ENCODE measurements at places on chromosomes 4 and X.
A peak's percentile ranks its signal among the peaks of the same experiment; 100 is the strongest.

DNA sequence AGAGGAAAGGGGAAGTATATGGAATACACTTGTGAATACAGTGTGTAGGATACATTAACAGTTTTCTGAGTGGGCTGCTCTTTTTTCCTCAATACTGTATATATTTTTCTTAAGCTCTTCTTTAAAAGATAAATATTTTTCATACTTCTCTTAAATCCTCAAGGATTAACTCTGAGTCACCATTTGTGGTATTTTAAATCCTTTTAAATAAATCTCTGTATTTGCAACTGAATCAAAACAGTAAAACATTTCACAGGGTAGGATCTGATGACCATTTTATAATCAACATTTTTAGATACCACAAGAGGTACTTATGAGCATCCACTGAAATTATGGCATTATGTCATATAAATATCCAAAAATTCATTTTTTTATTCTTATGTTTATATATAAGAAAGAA, 87.6 kb downstream of the GAB1 start:
- DNase-seq, result no peak

- DNase-seq, result no peak
These were observed 2.5 kb upstream of the PRKX start for GRCh38 chrX:3715921-3716320.

- DNase-seq, result no peak
These were observed 171.4 kb upstream of the GALNT7 start for GRCh38 chr4:172997217-172997609.

DNA sequence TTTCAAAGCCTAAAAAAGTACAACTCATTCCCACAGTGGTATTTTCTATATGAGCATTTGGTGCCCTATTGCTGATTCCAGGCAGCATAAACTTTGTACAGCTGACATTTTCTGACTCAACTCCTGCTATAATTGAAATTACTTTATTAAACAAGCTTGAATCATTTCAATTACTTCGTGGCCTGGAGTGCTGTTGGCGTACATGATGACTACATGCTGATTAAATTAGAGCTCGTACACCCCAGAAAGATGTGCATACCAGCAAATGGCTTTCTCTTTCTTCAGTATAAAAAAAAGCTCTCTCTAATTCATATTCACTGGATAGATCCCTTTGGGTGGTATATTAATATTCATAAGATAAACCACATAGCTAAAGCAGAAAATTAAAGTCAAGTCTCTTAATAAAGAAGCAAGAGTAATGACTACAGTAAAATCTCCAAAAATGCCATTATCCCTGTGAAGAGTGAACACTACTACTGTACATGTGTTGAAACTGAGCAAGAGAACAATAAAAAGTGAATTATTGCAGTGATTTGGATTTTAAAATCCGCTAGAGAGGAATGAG, 245.0 kb upstream of the IGFBP7 start:
- no peak for DNase-seq

- DNase-seq, result no peak
These were observed 1.2 kb downstream of the CXCL3 start for GRCh38 chr4:74037076-74037955.

GRCh38 chr4:55808186-55808585, 11.4 kb upstream of the EXOC1L start:
- no peak for DNase-seq

GRCh38 chr4:152572417-152573086, 36.7 kb upstream of the FBXW7 start:
- no peak for DNase-seq

- DNase-seq, result no peak
These were observed 46.2 kb upstream of the TRPC3 start for GRCh38 chr4:121998024-121998423.

- no peak for DNase-seq
These were observed 4.8 kb upstream of the FBXL5 start for GRCh38 chr4:15659768-15660570.

DNA sequence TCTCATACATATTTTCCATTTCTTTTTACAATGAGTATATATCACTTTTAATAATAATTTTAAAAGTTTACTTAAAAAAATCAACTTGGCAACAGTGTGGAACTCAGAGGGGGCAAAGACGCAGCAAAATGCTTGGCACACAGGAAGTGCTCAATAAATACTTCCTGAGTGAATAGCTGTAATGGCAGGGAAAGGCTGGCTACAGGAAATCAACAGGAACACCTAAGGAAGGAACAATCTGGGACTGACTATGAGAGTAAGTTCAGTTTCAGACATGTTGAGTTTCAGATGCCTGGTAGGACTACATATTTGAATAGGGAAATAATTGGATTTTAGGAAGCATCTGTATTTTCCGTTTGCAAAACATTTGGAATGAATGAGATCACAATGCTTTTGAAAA, 137.6 kb downstream of the SCLT1 start:
- peak; percentile 33 for DNase-seq

GRCh38 chr4:88730811-88731210, 33.2 kb upstream of the NAP1L5 start:
- DNase-seq, result no peak

GRCh38 chrX:10098270-10098713, 58.5 kb upstream of the CLCN4 start:
- DNase-seq, result no peak

- DNase-seq, result no peak
These were observed 274.6 kb downstream of the RPA4 start for GRCh38 chrX:97158269-97158668.

DNA sequence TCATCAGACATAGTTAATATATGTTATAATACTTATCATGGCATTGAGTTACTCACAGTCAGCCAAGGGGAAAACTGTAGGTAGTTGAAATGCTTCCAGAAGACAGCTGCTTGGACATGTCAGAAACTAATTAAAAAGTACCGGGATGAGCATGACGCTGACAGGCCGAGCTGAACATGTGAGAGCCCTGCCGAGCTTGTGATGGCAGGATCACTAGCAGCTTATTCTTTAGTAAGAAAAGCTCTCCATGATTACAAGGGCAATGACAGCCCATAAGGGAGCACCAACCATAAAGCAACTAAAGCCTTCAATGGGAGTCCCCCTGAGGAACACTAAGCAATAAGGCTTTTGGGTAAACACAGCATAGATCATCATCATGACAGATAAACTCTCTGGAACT, 435.6 kb downstream of the TLL1 start:
- DNase-seq, result no peak

- DNase-seq, result peak; percentile 34
These were observed 242.0 kb downstream of the BCOR start for GRCh38 chrX:39855748-39856129.

GRCh38 chr4:158610790-158611189, 60.9 kb downstream of the C4orf46 start:
- no peak for DNase-seq

- DNase-seq, result no peak
These were observed 13.4 kb upstream of the PAPSS1 start for GRCh38 chr4:107733431-107733925.

DNA sequence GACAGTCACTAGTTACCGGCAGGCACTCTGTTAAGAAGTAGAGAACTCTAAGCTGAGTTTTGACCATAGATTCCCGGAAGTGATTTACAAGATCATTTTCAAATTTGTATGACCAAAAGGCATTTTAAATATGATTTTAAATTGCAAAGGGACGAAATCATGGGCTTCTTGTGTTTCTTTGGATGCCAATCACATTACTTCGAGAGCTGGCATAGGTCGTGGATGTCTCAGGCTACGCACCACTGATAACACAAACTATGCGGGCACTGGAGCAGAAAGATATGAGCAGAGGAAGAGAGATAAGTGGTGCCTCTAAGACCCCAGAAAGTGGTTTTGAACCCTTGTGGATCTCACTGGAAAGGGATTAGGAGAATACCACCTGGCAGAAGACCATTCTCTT, 294.2 kb upstream of the FTHL17 start:
- DNase-seq, result no peak

DNA sequence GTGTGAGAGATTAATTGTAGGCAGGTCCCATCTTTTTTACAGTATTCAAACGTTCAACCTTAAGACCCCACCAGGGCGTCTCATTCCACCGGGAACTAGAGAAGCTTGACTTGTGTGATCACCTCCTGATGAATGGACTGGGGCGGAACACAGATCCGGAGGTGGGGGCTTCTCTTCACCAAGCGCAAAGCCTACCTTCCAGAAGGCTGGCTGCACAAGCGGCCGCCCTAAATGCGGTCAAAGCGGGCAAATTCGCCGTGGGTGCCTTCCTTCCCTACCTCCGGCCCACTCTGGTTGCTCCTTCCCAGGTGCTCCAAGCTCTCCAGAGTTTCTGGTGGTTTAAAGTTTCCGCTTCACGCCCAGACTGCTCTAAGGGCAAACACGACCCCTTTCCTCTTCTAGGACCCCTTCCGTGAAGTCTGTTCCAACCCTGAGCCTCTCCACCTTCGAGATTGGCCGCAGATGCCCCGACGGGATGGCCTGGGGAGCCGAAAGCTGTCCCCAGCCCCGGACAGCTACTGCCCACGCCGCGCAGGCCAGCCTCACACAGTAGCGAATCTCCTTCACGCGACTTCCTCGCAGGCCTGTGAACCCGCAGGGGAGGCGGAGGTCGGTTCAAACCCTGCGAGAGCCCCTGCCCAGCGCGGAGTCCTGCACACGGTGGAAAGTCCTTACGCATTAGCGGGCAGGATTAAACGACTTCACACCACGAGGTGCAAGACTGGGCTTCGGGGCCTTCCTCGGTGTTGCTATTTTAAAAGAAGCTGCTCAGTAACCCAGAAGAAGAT, 1.6 kb upstream of the WWC2 start:
- no peak for DNase-seq

- no peak for DNase-seq
These were observed at the start of gene GPR82 for GRCh38 chrX:41723826-41724225. Gene GPR82, plus strand, starts transcription at chrX:41724181. Its CDS starts 2,846 bp downstream, at chrX:41727027.

DNA sequence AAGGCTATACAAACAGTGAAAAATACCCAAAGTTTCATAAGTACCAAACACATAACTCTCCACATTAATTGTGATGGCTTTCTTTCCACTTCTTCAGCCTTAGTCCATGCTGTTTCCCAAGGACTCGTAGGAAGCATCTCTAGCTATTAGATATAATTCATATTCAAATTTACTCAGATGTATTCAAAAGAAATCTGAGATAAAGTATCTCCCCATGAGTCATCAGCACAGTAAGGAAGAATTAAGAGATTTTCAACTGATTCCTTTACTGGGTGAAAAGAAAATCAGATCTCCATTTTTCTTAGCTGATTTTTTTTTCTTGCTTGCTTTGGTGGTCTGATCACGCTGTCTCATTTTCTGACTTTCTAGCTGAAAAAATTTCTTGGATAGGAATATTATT, 71.7 kb downstream of the MID1 start:
- no peak for DNase-seq

- DNase-seq, result no peak
These were observed 47.9 kb downstream of the HTRA3 start for GRCh38 chr4:8317474-8317873.

DNA sequence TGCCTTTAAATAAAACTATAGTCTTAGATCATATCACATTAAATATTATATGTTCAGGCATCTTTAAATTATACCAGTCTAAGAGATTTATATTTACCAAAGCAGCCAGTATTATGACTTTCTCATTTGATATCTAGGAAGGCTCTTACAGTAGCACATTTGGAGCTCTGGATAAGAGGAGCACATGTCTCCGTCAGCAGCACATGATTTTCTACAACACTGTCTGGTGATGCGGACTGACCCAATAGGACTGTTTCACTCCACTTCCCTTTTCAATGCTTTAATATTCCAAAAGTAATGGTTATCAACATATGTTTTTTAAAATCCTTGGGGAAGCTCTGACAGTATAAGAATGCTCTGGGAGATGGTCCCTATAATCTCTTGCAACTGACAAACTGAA, 61.5 kb downstream of the HAUS3 start:
- no peak for DNase-seq
